ENCODE measurements at places on chromosomes 3 and 15.

DNA sequence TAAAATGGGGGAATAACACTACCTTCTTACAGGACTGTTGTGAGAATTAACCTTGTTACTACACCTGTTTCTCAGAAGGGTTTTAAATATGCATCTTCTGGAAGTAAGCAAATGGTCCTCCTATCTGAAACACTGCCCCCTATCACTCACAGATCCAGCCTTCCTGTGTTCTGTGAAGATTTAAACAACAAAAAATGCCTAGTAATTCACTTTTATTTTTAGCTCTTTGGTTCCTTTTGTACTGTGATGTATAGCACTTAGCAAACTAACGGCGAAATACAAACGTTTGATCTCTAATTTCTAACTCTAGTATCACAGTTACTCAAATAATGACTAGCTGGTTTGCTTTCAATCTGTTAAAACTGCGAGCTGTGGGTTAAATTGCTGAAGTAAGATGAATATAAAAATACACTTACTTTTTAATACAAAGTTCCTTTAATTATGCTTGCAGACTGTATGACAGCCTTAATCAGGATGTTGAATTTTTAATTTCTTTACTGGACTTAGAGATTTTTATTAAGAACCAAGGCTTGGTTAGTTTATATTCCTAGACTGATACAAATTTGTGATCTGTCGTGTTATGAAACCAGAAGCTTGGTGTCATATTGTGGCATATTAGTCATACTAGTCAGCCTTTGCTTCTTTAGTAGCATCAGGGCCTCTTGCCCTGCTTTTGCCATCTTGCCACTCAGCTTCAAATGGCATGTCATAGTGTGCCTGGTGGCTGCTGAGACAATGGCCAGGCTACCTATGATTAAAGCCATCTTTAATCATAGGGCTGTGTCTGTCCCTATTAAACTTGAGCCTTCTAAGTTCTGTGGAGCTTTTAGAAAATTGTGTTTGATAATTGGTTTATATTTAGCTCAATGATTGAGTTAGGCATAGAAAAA lies 9.2 kb downstream of the EIF3J start:
- DNase-seq: peak; percentile 49

DNA sequence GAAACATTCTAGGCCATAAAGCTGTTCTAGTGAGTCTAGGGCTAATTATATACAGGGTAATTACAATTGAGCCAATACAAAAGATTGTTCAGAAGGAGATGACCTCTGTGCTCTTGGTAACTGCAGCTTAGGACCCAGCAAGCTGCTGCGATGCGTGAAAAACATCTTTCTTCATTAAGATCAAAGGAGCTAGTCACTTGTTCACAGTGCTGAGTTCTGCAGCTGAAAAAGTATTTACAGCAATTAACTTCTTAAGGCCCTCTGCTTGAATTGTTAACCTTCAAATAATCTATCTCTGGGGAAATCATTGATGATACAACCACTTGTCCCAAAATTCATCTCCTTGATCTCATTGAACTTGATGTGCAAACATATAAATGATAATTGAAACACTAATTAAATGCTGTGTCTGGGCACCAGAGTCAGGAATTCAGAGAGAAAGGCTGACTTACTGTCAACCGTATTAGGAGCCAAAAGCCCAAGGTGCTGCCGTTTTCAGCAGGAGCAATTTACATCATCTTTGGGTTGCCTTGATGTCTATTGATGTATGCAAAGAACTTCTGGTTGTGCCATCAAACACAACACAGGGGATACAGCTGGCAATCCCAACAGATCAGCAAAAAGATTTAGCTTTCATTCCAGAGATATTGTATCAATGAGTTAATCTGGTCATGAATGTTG lies 213.0 kb downstream of the NECTIN3 start:
- no peak for DNase-seq

- DNase-seq: no peak
Measured at GRCh38 chr3:114127517-114127916, 51.3 kb downstream of the DRD3 start.

DNA sequence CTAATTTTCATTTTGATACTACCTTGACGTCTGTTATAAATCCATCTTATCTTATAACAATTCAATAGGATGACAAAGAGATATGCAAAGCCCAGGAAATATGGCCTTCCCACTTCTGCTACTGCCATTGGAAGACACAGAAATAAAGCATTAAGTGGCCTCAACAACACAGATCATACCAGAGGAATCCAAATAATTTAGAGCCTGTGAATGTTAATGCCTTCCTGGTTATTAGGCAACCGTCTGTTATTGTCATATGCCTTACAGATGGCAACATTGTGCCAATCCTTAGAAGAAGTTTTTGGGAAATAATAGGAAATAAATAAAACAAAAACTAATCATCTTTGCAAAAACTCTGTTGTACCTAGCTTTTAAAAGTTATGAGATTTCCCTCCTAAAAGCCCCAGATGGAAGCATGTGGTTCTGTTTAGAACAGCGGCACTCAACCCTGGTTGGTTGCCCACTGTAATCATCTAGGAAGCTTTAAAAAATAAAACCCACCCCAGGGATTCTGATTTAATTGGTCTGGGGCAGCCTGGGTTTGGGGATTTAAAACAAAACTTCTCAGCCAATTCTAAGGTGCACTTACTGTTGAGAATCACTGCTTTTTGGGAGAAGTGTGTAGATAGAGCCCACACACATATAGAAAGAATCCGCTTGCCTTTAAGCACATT lies 704.8 kb upstream of the CFAP20DC start:
- DNase-seq: no peak

DNA sequence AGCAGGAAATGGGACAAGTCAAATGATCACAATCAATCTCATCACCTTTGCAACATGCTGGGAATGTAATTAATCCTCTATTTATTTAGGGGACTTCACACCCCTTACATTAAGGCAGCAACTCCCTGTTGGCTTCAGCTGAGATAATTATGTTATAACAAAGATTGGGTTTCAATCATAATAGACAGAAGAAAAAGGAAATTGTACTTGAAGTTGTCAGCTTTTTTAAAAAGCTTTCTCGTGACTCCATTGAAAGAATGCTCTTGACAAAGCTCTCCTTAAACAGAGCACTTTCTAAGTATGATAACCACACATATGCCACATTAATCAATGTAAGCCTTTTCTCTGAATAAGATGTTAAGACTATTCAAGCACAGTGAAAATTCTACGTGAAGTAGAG lies 65.7 kb downstream of the SHQ1 start:
- no peak for DNase-seq
